ENCODE measurements at places on chromosomes 7 and 10. TPM values are rescaled to one million over a fixed set of nuclear protein-coding genes. Genes with fewer than 3 reads are reported as not detected.

Gene AGR3
- not detected for total RNA-seq

Gene SPDYE8
- not detected for total RNA-seq

Gene SUN3
- 0.45 TPM for total RNA-seq

Gene TSPAN15
- total RNA-seq: 1.5 TPM

Gene STEAP1
- 14.9 TPM for total RNA-seq

Gene CNOT4
- total RNA-seq: 17.2 TPM

Gene KIAA1217
- total RNA-seq: 47.5 TPM

Gene PDE6C
- not detected for total RNA-seq

Gene CPEB3
- 2.2 TPM for total RNA-seq

Gene RBM20
- 0.07 TPM for total RNA-seq

Gene MMD2
- not detected for total RNA-seq

Gene GPER1
- total RNA-seq: 0.45 TPM

Gene CPA1
- not detected for total RNA-seq

Gene PNLIPRP3
- 98.2 TPM for total RNA-seq

Gene PVRIG
- total RNA-seq: not detected

Gene SPDYE16
- under 0.01 TPM for total RNA-seq

Gene ARID5B
- 33.5 TPM for total RNA-seq

Gene TEX36
- total RNA-seq: not detected

Gene C7orf57
- total RNA-seq: 2.6 TPM

Gene VSTM4
- total RNA-seq: not detected

Gene COL26A1
- total RNA-seq: not detected

Gene DNAH11
- total RNA-seq: not detected

Gene GNG11
- 0.38 TPM for total RNA-seq

Gene MNX1
- 5.1 TPM for total RNA-seq

Gene MUC12
- 0.33 TPM for total RNA-seq

Gene MEIG1
- not detected for total RNA-seq

Gene MICALL2
- total RNA-seq: 41.7 TPM

Gene DCLRE1A
- total RNA-seq: 6.5 TPM

Gene GPR15LG
- not detected for total RNA-seq

Gene NME8
- not detected for total RNA-seq

Gene C10orf143
- 2.4 TPM for total RNA-seq

Gene SMO
- 15.2 TPM for total RNA-seq
